ENCODE measurements at places on chromosomes 3 and 15.

- DNase-seq, result no peak
Measured at GRCh38 chr3:192802957-192803899, 75.9 kb upstream of the FGF12 start.

- DNase-seq, result no peak
Measured at GRCh38 chr15:94596707-94597106, 365.3 kb downstream of the MCTP2 start.

GRCh38 chr3:53754325-53754724 is 91.9 kb downstream of the CHDH start:
- DNase-seq, result no peak

- no peak for DNase-seq
Measured at GRCh38 chr15:80180986-80181385, 28.2 kb downstream of the FAH start.

DNA sequence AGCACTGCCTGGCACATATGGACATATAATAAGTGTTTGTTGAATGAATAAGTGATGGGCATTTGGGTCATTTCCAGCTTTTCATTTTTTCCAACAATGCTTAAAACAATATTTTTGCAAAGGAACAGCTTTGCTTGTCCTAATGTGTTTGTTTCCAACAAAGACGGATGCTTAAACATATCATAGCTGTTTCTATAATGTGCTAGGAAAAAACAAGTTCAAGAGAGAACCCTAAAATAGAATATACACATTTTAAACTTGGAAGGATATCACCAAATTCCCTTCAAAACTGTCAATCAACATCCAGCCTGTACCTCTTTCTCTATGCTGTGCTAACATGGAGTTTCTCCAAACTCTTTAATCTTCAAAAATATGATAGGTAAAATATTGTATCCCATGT is 224.5 kb upstream of the WNT5A start:
- no peak for DNase-seq

DNA sequence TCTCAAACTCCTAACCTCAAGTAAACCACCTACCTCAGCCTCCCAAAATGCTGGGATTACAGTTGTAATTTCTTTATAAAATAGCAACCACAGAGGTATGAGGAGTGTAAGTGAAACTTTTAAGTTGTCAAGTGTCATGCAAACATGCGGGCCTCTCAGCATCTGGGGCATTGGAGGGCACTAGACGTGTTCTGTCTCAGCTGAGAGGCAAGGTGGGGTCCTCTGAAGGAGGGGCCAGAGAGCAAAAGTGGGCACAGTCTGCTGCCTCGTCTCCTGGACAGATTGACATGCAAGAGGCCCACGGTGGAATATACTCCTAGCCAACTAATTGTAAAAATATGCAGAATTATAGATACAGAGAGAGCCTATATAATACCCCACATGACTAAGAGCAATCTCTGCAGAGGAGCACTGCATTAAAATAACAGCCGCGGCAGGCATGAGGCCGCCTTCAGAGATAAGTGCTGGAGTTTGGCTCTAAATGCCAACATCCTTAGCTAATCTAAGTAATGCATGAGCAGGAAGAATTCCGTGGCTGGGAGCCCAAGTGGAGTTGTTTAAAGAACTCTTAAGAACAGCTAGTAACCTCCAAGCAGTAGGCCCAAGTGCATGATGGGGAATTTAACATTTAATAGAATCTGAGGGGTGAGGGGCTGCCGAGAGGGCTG is 87.8 kb upstream of the RNU6-1 start:
- no peak for DNase-seq

Measured in NCI-H187 (cell line).